ENCODE measurements at places on chromosomes 11 and 22.
A peak's percentile ranks its signal among the peaks of the same experiment; 100 is the strongest.

DNA sequence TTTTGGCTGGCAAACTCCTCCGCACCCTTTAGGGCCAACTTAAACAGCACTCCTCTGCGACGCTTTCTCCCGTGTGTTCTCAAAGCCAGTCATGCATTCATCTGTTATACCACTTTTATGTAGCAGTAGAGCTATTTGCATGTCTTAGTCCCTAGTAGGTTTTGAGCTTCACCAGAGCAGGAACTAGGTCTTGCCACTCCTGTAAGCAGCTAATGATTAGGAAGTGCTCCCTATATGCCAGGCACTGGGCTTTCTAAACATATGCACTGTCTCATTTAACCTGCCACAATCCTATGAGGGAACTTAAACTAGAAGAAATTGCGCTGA is 180.8 kb downstream of the DBX1 start:
- no peak for DNase-seq

GRCh38 chr11:3022300-3022967 is 30.3 kb upstream of the NAP1L4 start:
- DNase-seq: no peak

- DNase-seq: no peak
Observed at GRCh38 chr11:68064926-68065325, 26.1 kb downstream of the TCIRG1 start.

- no peak for DNase-seq
Observed at GRCh38 chr22:27022896-27023361, 365.5 kb downstream of the MIAT start.

DNA sequence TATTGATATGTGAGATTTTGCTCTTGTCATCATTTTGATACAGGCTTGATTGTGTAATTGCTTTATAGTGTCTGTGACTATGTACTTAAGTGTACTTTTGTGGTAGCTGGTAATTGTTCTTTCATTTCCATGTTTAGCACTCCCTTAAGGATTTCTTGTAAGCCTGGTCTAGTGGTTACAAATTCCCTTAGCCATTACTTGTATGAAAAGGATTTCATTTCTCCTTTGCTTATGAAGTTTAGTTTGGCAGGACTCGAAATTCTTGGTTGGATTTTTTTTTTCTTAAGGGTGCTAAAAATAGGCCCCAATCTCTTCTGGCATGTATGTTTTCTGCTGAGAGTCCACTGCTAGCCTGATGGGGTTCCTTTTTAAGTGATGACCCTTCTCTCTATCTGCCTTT is 346.8 kb downstream of the JRKL start:
- DNase-seq: no peak

DNA sequence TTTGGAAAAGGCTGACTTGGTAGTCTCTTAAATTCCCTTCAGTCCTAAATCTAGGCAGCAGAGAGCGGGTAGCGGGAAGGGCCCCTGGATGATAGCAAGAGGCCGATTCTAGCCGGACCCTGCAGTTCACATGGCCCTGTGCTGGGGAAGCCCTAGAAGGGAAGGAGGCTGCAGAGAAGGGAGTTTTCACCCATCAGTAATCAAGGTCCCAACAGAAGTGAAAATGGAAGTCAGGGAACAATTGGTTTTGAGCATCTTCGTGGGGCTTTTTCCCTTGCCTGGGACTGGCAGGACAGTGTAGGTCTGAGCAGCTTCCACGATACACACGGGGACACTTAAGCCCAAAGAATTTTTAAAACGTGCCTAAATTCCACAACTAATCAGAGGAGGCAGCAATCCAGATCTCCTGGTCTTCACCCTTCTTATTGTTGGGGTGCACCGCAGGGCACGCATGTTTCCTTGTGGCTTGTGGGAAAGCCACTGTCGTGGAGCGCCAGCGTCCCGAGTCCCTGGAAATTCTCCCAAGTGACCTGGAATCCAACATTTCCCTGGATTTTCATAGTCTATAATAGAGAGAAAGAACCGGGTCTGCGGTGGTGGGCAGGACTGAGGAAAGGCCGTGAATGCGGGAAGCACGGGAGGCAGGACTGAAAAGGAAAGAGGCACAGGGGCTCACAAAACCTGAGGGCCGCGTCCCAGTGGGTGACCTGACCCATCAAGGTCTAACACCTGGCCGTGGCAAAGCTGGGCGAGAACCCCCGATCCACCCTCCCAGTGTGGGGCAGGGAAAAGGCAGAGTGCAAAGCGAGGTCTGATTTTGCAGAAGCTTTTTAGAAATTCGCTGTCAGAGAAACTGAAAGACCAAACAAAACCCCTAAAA is 846 bp upstream of the OAF start:
- DNase-seq: no peak

DNA sequence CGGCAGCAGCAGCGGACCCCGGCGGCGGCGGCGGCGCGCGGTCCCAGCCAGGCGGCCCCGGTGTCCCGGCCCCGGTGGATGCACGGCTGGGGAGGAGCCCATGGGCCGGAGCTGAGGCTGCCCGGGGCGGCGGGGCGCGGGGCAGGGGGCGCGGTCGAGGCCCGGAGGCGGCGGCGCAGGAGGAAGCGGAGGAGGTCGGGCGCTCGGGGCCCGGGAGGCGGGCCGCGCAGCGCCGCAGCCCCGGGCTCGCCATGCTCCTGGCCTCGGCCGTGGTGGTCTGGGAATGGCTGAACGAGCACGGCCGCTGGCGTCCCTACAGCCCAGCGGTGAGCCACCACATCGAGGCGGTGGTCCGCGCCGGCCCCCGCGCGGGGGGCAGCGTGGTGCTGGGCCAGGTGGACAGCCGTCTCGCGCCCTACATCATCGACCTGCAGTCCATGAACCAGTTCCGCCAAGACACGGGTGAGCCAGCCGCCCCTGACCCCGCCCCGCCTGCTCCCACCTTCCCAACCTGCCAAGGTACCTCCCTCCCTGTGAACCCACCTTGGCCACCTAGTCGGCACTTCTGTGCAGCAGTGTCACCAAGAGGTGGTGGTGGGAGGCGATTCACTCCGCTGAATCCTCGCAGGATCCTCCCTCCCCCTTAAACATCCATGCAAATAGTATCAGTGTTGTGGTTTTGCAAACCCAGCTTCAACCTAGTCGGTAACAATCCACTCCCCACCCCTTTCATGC is 580 bp downstream of the DTX4 start:
- no peak for DNase-seq

DNA sequence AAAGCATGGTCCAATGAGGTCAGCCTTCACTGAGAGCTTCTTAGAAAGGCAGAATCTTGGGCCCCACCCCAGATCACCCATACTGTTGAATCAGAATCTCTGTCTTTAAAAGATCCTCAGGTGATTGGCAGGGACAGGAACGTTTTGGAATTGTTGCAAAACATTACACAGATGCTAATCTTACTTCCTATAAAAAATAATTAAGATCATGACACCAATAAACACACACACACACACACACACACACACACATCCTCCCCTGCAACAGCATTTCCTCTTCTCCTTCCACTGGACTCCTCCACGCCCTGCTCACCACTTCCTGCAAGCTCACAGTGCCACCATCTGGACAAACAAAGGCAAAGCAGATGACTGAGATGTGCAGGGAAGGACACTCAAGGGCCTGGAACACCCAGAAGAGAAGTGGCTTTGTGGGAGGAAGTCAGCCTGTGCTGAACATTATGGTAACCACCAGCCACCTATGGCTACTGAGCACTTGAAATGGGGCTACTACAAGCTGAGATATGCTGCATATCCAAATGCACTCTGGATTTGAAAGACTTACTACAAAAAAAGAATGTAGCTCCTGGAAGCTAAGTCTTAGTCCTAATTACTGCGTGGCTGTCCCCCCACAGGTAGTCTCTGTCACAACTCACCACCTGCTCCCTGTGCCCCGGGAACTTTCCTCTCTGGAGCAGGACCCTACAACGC is 65.6 kb downstream of the BTG4 start:
- peak; percentile 74 for DNase-seq

All from activated T-cell treated with anti-CD3 and anti-CD28 coated beads for 24 hours (primary cell).